ENCODE measurements at places on chromosomes 3 and 15. TPM values are rescaled to one million over a fixed set of nuclear protein-coding genes. Genes with fewer than 3 reads are reported as not detected.

SELENOS gene
- total RNA-seq, result 24.5 TPM

DNA sequence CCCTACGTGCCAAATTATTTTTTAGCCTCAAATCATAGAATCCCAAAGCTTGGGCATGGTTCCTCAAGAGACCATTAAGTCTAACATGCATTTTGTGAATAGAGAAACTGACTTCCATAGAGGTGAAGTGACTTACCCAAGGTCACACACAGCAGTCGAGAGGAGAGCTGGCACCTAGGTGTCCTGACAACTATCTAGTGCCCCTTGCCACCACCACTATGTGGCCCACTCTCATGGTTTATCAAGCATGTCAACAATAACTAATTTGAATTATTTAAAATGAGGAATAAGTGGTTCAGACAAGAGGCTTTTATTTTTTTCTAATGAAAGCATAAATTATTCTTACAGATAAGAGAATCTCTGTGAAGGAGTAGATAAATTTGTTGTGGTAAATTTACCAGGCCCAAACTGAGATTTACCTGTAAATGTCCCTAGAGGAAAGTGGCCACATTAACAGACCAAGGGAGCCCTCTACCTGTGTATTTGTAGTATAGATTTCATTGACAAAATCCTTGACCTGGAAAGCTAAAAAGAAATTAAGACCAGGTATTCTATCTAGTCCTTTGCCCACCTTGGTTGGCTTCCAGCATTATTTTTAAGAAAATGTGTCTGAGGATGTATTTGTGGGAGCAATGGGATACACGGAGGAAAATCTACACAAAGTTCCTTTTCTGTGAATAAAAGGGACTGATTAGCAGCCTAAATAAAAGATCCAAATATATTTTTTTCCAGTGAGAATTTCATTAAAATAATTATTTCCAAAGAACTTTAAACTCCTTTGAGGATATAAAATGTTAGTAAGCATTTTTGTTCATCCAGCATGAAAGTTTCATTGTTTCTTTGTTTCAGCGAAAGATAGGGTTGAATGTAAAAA is 49.1 kb downstream of the IQCH start:
- DNase-seq, result no peak

ENTPD3 gene
- total RNA-seq, result not detected

DNA sequence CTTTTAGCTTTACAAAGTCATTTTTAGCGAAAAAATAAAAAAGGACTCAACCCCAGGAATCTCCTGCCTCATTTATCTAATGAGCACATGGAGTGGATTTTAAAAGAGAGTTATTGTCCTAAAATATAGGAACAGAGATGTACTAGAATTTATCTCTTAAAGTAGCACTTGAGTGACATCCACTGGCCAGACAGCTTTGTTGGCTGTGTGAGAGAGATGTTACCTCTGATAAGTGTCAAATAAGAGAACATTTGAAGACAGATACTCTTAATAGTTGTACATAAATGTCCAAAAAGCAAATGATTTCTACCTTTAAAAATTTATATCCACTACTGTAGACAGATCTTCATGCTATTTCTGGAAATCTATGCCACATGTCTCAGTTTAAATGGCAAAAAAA is 12.3 kb upstream of the MFSD1 start:
- no peak for DNase-seq

MAP1A gene
- total RNA-seq, result 0.12 TPM

DNA sequence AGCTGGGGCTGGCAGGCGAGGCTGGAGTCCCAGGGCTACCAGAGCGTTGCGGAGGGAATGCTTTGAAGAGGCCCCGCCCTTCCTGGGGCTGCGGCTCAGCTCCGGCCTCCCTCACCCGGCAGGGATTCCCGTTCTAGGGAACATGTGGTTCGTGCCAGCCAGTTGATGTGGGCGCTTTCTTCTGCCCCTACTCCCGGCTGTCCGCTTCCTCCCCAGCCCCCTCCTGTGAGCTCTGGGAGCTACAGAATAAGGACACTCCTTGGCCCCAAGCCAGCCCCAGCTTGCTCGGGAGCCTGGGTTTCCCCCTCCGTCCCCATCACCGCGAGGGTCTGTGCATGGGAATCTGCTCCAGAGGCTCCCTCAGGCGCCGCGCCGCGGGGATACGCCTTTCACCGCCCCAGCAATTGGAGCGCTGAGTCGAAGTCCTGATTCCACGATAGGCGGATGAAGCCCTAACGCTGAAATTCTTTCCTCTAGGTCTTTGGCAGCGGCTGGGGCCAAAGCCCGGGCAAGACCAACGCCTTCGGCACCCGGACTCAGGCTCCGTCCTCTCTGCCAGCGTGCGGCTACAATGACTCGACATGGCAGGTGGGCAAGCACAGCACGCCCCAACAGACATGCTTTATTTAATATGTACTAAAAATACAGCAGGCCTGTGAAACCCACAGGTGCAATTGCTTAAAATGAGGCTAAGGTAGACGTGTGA is 69.5 kb downstream of the KLF15 start:
- DNase-seq, result no peak

DNA sequence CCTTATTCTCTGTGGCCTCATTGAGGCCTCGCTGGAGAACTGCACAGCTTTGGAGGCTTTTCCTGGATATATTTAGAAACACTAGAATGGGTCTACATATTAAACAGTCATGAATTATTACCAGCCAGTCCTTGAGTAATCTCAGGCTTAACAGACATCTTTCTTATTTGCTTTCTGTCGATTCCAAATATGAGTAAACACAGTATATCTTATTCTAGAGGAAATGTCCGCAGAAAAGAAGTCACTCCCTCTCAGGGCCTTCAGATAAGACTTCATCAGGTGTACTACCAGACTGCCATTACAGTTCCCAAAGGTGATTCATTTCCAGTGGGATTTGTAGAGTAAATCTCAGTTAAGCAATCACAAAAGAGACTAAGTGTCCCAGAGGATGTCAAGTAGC is 310.7 kb downstream of the RBMS3 start:
- DNase-seq, result no peak

GRCh38 chr3:38643090-38643489 is 6.4 kb downstream of the SCN5A start:
- DNase-seq, result no peak

DNA sequence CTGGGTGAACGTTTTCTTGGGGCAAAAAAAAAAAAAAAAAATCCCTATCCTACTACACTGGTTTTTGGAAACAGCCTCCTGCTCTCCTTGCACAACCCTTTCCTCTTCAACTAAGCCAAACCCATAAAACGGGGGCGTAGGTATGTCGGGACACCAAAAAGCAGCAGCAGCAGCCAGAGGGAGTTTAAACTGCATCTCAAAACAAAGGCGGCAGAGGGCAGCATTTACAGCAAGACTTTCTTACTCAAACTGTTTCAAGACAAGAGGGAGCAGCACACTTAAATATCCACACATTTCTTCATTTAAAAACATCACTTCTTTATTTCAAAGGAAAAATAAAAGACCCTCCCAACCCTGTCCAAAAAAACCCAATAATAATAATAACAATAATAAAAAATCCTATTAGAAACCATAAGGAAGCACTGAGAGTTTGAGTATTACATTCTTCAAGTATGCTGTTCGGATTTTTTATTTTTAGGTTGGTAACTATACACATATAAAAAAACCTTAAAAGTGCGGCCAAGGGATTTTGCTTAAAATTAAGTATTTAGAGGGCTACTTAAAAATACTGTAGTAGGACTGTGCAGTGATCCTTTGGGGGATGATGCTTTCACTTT is 43.9 kb upstream of the PLXND1 start:
- DNase-seq, result no peak
